MM.1S (cell line): ENCODE measurements at places on chromosomes 6 and 20.

GRCh38 chr6:134683783-134684422 lies 266.0 kb downstream of the ALDH8A1 start:
- no peak for DNase-seq

DNA sequence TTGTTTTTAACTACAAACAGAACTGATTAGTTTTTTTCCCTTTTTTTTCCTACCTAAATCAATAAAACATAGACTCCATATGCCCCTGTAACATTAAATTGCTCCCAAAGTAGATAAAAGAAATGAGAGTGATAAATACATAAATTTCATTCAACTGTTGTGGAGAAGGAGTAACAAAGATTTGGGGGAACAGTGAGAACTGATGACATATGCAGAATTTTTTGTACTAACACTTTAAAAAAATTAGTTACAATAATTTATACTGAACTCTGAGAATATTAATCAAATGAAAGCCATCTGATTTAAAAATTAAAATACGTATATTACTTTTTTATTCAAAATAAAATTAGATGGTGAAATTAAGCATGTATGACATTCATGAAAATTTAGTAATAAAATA lies 195.7 kb downstream of the COL19A1 start:
- no peak for DNase-seq

DNA sequence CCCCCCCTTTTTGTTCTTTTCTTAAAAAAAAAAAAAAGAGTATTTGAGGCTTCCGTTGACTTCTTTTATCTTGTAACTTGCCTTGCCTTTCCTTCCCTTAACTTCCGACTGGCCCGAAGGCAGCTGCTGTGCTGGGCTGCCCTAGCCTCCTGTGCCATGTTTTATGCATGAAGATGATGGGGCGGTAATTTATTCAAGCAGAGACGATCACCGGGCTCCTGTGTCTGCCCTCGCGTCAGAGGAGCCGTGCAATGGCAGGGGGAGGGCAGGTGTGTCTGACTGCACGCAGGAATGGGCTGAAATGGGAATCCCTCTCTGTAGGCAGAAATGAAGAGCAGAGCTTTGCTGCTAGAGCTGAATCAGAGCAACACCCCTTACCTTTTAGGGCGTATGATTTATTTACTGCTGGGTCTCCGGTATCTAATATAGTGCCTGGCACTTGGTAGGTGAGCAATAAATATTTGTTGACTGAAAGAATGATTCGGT lies 106.3 kb upstream of the RIPOR2 start:
- no peak for DNase-seq

DNA sequence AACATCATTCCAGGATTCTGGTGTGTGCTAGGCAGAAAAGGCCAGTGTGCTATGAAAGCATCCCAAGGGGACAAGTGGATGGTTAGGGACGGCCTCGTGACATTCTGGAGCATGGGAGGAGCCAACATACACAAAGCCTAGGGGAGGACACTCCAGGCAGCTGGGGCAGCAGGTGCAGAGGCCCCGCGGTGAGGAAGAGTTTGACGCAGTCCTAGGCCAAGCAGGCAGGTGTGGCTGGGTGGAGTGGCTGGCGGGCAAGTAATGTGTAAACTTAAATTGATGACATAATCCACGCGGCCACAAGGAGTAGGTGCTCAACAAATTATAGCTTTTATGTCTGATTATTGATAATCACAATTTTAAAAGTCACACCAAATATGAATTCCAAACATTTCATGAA lies 93.6 kb downstream of the TMEM242 start:
- DNase-seq = peak; percentile 27

GRCh38 chr20:44750081-44750805 lies 4.6 kb downstream of the KCNK15 start:
- DNase-seq = no peak
